ENCODE measurements at places on chromosomes 6 and 20. TPM values are rescaled to one million over a fixed set of nuclear protein-coding genes. Genes with fewer than 3 reads are reported as not detected.

The SRMS gene
- total RNA-seq = not detected

The SNPH gene
- 4.7 TPM for total RNA-seq

The PCSK2 gene
- total RNA-seq = not detected

The TCP11 gene
- total RNA-seq = 0.56 TPM

The HS3ST5 gene
- total RNA-seq = not detected

The IMPG1 gene
- not detected for total RNA-seq

The OR12D3 gene
- not detected for total RNA-seq

The L3MBTL1 gene
- 2.2 TPM for total RNA-seq

The DYNLT2 gene
- 1.1 TPM for total RNA-seq

The COL9A1 gene
- total RNA-seq = not detected

Measured in IMR-90 (cell line).